Activated T-helper 17 cell treated with anti-CD3 and anti-CD28 coated beads, Interleukin-2, amount 50 U/mL, for 72 hours (primary cell): ENCODE measurements at places on chromosomes 5 and 9.

- ATAC-seq: no peak
Observed at GRCh38 chr5:51389288-51389576, 6.0 kb downstream of the ISL1 start.

DNA sequence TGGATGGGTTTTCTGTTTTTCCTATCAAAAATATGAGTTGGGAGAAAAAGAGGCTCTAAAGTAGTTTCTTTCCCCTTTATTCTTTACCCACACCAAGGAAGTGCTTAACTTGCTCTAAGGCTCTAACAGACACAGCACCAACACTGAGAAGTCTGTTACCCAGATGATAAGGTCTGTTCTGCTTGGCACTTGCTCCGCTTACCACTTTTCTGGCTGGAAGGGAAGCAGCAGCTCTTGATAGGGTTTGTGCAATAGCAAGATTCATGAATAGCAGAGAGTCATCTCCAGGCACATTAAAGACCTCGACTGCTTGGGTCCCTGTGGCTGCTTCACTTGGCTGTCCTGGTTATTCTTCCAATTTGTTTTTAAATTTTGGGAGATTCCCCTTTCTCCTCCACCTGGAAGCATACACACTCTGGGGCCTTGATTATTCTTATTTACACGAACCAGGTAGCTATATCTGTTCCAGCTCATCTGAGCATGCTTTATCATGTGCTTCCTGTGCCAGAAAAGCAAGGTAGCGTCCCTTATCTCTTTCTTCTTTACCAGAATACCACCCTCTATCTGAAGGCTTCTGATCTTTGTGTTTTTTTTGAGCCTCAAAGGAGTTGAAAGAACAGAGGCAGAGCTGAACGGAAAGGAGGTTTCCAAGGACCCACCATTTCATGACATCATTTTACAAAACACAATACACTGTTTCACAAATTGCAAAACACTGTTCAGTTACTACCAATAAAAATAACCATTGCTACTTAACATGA is 24.8 kb downstream of the PPP3R2 start:
- ATAC-seq: peak; percentile 19

DNA sequence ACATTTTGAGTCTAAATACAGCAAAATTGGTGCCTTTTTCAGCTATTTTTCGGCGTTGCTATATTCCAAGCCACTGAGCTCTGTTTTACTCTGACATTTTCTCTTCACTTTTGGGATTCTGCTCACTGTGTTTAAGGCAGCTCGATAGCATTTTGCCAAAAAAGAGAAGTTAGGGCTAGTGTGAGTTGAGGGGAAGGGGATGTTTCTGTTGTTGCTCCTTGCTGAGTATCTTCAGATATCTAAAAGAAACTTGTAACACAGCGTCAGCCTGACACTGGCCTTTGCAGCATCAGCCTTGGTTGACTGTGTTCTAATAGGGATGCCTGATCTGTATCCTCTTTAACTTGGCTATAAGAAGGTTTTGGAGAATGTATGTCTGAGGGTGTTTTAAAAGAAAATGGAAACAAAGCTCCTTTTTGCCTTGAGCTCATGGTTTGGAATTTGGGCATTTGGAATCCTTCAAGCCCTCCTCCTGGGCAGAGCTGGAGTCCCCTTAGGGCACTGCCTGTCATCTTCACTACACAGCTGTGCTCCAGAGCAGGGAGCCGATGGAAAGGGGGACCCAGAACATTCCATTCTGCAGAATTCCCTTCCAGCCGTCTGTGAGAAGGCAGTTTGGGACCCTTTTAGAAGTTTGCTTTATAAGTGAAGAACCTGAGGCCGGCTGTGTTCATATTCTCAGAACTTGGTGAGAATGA is 63.0 kb downstream of the EXOSC2 start:
- ATAC-seq: no peak

GRCh38 chr9:134535171-134535570 is 106.4 kb upstream of the COL5A1 start:
- ATAC-seq: no peak
